ENCODE measurements at places on chromosomes 13 and 19.

DNA sequence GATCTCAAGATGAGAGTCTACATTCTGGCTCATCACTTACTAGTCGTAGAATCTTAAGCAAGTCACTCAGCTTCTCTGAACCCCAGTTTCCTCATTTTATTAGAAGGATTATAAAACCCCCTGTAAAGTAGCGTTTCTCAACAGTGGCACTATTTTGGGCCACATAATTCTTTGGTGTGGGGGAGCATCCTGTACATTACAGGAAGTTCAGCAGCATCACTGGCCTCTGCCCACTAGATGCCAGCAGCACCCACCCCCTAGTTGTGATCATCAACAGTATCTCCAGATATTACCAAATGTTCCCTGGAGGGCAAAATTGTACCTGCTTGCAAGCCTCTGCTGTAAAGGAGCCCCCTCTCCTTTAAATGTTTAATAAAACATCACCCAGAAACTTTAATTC, 22.6 kb downstream of the STARD13 start:
- no peak for DNase-seq

GRCh38 chr19:14496029-14496833, at the start of gene GIPC1:
Gene GIPC1, minus strand, starts transcription at chr19:14496127. Its CDS starts 13,151 bp downstream, at chr19:14482976.
- DNase-seq: peak; percentile 73

GRCh38 chr19:47056411-47056810, 8.0 kb upstream of the TMEM160 start:
- DNase-seq: no peak

DNA sequence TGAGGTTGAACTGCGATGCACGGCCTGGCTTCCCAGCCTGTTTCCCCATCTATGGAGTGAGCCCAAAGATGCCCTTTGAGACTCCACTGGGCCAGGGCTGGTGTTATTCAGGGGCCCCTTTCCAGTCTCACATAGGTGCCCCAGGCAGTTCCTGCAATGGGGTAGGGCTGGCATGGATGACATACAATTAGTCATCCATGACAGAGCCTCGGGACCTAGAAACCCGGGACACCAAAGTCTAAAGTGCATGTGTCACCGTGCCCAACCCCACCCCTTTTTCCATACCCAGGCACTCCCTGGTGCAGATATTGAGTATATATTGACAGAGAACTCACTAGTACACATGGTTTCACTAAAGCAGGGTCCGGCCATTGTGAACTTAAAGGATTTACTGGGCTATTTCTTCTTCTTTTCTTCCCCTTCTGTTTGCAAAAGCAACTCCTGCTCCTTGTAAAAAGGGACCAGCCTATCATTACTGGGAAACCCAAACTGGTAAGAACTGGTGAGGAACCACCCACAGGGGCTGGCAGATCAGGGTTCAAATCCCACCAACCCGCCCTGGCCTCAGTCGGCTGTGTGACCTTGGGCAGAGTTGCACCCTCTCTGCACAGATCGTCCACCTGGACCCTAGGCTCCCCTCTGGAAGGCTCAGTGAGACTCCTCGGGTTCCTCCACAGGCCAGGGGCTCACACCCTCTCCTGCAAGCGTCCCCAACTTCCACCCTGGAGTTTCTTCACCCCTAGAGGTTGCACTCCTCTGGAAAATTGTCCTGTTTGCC, 2.7 kb downstream of the B3GNT3 start:
- DNase-seq: no peak

- no peak for DNase-seq
Measured at GRCh38 chr19:16118489-16119033, 6.9 kb downstream of the RAB8A start.

DNA sequence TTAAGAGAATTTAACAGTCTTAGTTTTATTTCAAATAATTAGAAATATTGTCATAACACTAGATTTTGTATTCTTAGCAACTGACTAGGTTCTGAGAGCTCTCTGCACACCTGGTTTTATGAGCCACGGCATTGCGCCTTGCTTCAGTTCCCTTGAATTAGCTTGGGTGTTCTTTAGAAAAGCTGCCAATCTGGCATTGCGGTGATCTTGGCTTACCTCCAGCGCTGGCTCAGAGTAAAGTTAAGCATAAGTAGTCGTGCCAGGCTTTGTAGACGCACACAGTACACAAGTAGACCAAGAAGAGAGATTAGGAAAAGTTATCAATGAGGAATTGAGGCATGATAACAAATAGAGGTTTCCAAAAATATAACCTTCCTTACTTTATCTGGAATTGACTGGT, 45.7 kb downstream of the TPP2 start:
- no peak for DNase-seq

DNA sequence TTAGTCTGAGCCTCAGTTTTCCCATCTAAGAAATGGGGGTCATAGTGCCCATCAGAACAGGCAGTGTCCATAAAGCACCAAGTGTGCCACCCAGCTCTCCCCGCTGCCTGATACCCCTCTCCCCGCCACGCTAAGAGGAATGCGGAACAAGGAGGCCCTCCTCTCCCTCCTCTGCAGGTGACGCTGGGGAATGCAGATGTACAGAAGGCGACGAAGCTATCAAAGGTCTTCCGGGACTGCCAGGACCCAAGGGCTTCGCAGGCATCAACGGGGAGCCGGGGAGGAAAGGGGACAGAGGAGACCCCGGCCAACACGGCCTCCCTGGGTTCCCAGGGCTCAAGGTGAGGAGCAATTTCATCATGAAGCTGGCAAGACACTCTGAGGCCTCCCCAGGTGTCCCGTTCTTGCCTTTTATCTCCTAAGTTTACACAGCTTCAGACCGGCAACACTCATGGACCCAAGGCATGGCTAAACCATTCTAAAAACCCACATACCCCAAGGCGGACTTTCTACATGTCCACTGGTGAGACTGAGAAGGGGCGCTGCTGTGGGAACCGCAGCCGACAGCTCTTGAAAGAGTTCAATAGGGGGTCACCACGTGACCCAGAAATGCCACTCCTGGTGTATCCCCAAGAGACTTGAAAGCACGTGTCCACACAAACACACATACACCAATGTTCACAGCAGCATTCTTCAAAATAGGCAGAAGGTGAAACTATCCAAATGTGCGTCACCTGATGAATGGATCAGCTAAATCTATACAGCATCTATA, 102.7 kb downstream of the RAB20 start:
- no peak for DNase-seq

GRCh38 chr13:109794095-109794494, 7.7 kb upstream of the IRS2 start:
- DNase-seq: no peak

All from activated gamma-delta T cell (primary cell).